KBM-7 (cell line): ENCODE measurements at places on chromosomes 5 and 9.

GRCh38 chr9:79382044-79382443 is 189.7 kb upstream of the TLE4 start:
- no peak for DNase-seq

- no peak for DNase-seq
Measured at GRCh38 chr5:176144508-176144907, 93.7 kb upstream of the SIMC1 start.

DNA sequence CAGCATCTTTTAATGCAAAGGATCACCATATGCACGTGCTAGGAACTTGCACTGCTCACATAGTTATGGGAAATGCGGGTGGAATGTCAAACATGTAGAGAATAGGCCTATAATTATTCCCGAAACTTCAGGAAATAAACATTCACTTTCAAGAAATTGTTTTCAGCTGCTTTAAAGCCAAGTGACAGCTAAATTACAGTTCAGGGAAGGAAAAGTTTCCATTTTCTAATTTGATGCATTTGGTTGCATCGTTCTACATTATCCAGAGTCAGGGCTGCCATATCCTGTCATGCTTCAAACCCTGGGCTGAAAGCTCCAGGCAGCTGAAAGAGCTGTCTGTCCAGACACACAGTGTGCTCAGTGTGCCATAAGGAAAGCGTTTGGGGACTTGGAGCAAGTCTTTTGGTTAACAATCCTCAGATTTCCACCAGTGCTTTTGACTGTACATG is 518.1 kb downstream of the CSNK1G3 start:
- DNase-seq, result no peak

DNA sequence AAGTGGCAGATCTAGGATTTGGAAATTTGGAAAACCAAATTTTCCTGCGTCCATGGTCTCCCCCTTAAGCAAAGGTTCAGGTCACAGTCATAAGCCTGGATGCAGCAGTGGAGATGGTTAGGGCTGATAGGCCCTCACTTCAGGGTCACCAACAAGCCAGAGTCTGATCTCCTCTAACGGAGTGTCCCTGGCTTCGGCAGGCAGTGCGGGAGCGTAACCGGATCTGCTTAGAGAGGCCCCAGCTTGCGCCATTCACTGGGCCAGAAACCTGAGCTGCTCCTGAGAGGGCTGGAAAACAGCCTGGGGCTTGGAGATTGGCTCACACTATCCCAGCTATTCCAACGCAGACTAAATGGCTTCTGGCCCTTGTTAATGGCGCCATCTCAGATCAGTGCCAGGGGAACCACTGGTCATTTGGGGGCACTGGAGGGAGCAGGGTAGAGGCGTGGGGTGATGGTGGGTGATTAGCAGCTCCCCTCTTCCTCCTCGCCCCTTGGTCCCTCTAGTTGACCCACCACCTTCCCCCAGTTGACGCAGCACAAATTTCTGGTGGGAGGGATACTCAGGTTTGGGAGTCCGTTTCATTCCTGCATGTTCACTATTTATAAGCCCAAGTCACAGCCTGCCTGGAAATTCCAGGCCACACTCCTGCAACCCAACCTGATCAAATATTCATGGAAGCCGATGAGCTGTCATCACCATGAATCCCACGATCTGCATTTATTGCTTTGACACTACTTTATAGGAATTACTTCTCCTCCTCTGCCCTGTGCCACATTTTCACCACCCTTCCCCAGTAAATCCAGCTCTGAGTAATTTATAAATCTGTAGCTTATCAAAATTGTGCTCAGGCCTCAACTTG is 134.6 kb upstream of the CPEB4 start:
- DNase-seq, result no peak

DNA sequence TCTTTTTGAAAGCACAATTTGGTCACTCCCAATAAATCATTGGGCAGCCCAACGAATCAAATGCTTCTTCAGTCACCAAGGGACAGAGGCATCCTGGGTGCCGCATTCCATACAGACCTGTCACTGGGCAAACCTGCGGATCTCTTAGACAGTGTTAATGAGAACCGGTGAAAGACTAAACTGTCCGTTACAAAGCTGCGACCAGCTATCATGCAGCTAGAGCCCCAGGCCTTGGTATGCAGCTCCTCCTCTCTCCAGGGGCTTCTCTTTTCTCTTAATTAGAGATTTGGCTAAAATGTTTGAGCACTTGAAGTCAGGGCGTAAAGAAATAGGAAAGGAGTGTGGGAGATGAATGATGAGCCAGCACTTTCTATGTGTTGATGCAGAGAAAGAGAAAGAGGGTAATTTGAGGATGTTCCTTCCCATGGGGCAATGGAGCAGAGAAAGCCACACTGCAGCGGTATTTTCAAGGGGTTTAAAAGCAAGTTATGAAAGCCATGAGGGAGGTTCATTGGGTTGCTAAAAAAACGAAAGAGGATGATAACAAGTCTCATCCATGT is 175.3 kb downstream of the RFK start:
- DNase-seq, result no peak

DNA sequence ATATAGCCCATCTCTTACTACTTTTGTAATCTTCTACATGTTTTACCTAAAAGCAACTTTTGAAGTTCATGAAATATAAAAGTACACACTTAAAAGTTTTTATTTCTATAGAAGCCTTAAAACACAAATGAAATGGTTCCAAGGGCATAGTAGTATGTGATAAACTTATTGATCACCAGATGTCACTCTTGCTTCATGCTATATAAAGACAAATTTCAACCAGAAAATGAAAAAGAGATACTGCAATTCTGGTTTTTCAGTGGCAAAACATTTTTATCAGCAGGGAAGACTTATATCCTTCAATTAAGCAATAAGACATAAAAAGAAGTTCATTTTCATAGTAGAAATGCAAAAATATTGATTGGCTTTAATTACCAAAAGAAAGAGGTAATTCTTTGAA is 69.4 kb upstream of the FBXL17 start:
- DNase-seq, result no peak

DNA sequence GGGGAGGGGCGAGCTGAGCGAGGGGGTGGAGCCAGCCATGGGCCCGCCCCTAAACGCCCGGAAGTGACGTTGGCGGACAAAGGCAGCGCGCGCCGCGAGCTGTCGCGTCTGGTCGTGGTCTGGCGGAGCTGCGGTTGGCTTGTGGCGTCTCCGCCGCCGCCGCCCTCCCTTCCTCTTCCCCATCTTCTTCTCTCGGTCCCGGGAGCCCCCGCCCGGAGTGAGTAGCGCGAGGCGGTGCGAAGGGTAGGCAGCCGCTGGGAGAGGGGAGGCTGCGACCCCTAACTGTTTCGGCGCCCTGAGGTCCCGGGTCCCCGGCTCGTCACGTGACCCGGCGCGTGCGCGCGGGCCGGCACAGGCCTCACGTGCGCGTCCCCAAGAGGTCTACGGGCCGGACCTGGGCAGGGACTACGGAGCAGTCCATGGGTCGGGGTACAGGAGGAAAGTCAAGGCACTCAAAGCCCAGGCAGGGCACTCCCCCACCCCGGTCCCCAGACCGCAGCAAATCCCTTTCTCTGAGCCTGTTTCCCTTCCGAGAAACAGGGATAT is at the start of gene NTMT1:
Gene NTMT1 (plus strand): TSS at position 85 of the 546 bp plus-strand sequence. CDS start 6,541 bp downstream, outside the sequence.
- peak; percentile 93 for DNase-seq
